ENCODE measurements at places on chromosomes 2 and 18.

DNA sequence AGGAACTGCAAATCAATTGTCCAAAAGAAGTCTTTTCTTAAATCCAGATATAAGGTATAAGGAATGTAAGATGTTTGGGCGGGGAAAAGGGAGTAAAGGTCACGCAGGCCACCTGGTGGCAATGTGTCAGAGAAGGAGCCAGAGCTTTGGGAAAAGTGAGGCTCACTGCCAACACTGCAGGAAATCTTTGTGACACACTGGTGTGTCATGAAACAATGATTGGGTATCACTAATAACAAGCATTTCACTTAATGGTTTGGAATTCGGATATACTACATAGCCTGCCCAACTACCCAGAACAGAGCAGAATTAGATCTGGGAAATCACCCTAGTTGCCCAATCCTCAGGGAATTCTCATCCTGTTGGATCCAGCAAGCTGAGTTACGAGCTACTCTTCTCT is 61.0 kb downstream of the RBMS1 start:
- DNase-seq, result no peak

- no peak for DNase-seq
Observed at GRCh38 chr2:181621779-181622490, 35.0 kb downstream of the CERKL start.

DNA sequence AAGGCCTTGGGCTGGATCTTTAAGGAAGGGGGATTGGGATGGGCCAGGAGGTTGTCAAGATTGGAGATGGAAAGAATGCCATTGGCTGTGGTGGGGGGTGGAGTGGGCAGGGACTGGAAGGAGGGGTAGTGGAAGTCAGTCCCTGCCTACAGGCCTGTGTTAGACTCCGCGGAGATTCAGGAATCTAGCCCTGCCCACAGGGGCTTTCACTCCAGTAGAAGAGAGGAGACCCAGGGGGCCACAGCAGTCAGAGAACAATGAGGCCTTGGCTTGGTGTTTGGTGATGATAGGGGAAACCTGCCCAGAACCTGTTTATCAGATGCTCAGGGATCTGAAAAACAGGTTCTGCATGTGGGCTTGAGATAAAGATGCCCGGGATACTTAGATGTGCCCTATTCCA is 6.1 kb downstream of the STEAP3 start:
- DNase-seq, result no peak

- DNase-seq, result no peak
Observed at GRCh38 chr2:72846171-72847095, 20.6 kb upstream of the EXOC6B start.

- no peak for DNase-seq
Observed at GRCh38 chr2:237207646-237208045, 122.0 kb downstream of the COPS8 start.

- peak; percentile 20 for DNase-seq
Observed at GRCh38 chr2:241339839-241340630, 16.1 kb upstream of the FARP2 start.

DNA sequence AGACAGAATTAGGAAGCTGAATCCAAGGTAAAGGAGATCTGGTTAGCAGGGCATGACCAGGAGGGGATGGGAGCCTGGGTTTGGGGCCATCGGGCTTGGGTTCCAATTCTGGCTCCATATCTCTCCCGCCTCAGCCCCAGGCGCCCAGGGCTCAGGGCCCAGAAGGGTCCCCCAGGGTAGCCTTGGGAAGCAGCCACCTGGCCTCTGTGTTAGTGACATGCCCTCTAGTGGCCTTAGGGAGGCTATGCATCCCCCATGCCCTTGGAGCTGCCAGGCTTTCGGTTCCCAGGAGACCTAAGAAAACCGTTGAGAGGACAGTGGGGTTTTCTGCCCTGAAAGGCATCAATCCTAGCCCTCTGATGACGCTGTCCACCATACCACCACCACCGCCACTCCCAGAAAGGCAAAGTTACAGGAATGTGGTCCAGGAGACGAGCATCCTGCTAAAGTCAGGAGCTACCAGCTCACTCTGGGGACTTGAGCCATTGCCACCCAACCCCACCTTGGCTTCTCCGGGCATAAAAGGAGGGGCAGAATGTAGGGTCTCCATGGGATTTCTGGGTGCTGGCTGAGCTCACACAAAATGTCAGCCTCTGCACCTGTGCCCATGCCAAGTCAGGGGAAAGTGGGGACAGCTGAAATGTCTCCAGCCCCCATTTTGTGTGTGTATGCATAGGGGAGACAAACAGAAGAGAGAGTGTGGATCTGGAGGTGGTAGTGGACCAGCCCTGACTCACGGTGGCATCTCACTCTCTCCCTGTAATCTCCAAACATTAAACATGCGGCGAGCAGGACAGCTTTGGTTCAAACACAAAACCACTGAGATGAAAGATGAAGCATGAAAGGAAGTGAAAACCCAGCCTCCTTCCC is 56.5 kb downstream of the EMX1 start:
- DNase-seq, result peak; percentile 74

- DNase-seq, result no peak
Observed at GRCh38 chr2:128215897-128216642, 102.6 kb downstream of the HS6ST1 start.

DNA sequence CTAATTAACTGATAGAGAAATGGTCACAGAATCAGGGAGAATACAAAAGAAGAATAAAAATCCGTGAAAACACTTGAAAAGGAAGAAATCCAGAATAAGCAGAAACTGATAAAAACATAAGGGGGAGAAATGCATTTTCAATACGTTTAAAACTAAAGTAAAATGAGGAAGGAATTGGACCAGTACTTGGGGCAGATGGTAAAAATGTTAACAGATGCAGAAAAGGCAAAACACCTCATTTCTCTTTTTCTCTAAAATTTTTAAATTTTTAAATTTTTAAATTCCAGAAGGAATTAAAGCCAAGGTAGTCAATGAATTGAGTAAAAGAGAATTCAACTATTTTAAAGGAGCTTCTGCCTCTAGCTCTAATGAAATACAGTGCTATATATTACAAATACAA is 353.9 kb downstream of the METTL4 start:
- DNase-seq, result no peak

GRCh38 chr2:175175320-175175719 is 6.2 kb downstream of the ATP5MC3 start:
- DNase-seq, result no peak

DNA sequence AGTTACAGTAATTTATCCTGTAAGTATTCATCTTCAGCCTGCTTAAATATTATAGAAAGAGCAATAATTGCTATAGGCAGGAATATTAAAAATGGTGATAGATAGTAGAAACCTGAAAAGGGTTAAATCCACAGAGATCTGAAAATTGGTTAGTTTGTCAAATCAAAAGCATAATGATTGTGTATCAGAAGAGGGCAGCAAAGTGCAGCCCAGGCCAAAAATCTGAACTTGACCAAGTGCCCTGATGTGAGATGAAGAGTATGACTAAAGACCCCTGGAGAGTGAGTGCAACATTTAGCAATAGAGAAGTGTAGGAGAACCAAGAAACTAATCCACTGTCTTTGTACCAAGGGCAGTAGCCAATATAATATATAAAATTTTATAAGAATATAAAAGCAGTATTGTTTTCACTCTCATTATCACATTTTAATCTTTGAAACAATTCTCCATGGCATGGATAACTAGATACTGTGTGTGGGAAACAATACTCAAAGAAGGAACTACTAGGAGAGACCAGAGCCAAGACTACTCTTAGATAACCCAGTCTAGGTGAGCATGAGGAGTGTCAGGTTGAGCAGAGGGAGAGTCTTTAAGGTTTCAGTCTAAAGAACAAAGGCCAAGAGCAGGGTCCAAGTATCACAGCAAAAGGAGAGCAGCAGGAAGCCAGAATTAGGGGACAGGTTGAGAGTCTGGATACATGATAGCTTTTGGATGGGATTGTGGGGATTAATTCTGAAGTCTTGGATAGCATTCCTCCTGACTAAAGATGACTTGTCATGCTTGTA is 148.7 kb downstream of the CALCRL start:
- DNase-seq, result no peak

DNA sequence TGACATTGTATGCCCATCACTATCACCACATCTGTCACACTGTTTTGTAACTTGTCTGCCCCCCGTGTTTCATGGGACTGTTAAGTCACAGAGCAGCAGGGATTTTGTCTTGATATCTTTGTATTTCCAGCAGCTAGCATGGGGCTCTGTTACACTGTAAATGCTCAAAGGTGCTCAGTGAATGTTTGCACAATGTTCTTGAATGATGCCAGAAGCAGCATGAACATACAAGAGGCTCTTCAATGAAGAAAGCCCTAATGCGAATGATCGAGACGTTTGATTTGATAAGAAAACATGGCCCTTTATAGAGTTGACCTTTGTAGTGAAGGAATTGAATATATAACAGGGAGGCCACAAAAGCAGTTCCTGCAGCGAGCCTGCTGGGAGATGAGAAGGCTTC is 120.9 kb upstream of the TTC39C start:
- DNase-seq, result no peak

DNA sequence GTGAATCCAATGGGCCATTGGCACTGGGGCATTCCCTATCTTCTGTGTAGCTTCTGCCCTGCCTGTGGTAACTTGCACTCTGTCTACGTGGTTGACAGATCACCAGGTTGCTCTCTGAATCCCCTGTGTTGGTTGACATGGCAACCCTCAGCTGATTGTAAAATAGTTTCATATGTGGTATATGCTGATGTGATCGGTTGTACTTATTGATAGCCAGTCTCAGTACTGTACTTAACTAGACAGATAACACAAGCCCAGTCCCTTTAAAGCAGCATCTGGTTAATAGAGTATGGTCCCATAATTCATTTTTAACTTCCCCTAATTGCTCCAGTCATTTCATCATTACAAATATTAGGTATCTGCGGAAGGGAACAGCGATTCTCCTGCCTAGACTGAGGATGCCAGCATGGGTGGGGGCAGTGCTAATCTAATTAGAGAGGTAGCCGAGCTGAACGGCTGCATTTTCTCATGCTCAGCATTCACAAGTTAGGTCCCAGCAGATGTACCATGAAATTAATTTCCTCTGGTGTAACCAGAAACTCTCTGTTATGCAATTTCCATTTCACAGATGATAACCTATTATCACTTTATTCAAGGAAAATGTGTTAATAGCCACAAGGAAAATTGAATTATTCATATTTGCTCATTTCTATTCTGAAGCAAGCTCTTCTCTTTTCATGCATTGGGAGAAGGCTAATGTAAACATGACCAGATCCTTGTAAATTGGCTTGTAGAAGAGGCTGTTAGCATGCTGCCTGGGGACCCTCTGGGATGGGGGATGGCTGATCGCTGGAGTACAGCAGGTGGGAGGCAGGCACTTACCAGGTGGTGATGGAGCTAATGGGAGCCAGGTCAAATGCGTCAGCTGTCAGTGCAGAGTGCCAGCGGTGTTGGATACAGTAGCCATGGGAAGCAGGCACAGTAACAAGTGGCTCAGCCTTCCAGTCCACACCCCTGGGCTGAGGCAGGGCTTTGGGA is 608.3 kb downstream of the GALR1 start:
- DNase-seq, result peak; percentile 91

- no peak for DNase-seq
Observed at GRCh38 chr2:171227066-171227782, 66.5 kb upstream of the TLK1 start.

GRCh38 chr2:232979871-232980461 is 33.1 kb downstream of the NGEF start:
- no peak for DNase-seq

DNA sequence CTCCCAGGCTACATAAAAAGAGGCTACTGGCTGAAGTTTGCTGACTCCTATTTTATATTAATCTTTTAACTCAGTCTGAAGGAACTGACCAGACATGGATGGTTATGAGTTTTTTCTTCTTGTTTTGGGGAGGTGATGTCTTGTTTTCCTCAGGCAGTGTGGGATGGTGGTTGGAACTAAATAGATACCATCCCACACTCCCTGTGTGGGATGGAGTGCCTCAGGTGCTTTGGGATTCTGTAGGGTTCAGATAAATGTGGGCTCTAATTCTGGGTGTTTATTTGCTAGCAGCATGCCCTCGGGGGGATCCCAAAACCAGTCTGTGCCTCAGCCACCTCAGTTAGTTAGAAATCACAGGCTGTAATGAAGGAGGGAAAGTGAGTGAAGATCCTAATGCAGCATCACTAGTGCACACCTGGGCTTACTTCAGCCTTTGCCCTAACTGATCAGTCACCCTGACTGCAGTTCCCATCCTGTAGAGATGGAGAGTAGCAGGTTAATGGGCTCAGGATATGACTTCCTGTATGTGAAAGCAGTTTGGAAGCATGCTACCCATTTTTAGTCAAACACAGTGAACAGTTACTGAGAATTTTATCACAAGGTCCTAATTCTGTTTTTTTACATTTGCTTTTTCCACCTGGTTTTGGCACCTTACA is 132.2 kb downstream of the SPTBN1 start:
- DNase-seq, result no peak

DNA sequence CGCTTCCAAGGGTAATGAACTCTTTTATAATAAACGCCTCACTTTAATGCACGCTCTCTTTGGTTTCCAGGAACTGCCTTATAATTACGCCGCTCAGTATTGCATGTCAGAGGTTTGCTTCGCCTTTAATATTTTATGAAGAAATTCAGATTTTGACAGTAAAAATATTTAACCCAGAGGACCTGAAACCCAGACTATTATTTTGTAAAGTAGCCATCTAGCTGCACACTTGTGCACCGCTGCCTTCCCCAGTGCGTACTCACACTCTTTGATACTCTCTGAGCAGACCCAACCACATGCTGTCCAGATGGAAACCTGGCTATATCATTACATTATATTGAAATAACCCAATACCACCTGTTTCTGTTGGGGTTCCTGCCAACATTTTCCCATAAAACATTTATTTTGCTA is 270.1 kb downstream of the C1D start:
- no peak for DNase-seq

DNA sequence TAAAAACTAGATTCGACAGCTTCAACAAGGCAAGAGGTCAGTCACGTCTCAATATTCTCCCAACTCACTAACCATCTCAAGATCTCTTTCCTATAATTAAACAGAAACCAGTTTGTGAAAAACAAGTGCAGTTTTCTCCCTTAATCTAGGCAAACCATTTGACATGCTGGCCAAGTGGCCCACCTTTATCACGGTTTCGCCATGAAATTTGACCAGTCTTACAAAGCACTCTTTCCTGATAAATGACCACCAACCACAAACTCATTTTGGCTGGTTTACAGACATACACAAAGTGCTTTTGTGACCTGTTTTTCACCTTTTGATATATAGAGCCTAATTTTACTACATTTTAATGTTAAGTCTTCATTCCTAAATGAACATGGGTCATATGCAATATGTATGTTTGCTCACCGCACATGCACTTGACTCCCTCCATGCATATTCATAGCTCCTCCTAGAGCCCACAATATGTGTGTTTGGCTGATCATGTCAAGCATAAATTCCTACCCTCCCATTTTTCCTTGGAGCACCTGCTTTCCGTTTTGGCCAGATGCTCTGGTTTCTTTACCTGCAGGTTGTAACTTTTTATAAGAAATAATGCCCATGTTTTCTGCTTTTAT is 385.1 kb downstream of the RAD51AP2 start:
- no peak for DNase-seq

GRCh38 chr2:49111006-49111405 is 43.3 kb downstream of the FSHR start:
- DNase-seq, result peak; percentile 30

- no peak for DNase-seq
Observed at GRCh38 chr2:35978218-35978617, 377.4 kb upstream of the CRIM1 start.

GRCh38 chr18:50266248-50266704 is at the start of gene CFAP53:
Gene CFAP53 (minus strand): TSS chr18:50266495. CDS start chr18:50266404, 91 bp downstream.
- peak; percentile 94 for DNase-seq

GRCh38 chr2:26401739-26402541 is at the start of gene DRC1:
Gene DRC1 (plus strand): TSS chr2:26401920. CDS start chr2:26401990, 70 bp downstream.
- DNase-seq, result peak; percentile 92
